ENCODE measurements at places on chromosomes 5 and 9.

- no peak for DNase-seq
These were observed 22.3 kb downstream of the GALNT12 start for GRCh38 chr9:98829766-98830165.

- DNase-seq = no peak
These were observed 45.2 kb downstream of the YIPF5 start for GRCh38 chr5:144125163-144125726.

DNA sequence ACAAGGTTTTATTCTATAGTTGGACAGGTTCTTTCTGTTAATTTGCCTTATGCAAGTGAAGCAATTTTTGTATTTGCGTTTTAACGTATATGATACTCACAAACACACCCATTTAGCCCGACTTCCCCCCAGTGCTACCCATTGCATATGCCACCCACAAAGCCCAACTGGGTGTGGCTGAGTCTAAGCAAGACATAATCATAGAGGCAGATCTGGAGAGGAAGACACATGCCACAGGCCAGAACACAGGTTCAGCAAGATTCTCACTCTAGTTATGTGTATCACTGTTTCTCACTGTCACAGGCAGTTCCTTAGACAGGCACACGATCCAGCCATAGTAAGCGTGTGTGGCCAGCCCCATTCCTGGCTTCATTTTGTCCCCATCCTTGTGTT lies 29.0 kb upstream of the PUM3 start:
- DNase-seq = no peak

- DNase-seq = no peak
These were observed 294.2 kb downstream of the ICE1 start for GRCh38 chr5:5716665-5717064.

DNA sequence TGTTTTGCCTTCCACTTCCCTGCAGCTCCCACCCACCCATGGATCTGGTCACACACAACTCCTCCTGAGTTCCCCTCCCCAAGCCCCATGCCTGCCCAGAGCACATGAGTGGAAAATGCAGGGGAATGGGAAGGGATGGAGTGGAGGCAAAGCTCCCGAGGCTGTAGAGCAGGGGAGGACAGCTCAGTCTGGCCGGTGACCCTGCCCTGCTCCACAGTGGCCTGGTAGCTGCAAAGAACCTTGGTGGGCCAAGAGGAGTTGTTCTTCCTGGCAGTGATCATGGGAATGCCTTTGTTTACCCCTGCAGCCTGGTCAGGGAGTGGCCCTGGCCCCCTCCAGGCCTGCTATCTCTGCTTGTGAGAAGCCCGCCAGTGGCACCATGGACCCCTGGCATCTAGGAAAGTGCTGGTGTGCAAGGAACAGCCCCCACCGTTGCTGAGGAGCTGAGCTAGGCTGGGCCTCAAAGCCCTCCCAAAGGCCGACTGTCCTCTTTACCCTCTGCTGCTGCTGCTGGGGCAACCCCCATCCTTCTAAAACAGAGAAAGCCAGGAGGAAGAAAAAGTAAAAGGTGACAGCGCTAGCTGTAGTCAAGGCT lies 60.4 kb downstream of the PSD2 start:
- DNase-seq = no peak

DNA sequence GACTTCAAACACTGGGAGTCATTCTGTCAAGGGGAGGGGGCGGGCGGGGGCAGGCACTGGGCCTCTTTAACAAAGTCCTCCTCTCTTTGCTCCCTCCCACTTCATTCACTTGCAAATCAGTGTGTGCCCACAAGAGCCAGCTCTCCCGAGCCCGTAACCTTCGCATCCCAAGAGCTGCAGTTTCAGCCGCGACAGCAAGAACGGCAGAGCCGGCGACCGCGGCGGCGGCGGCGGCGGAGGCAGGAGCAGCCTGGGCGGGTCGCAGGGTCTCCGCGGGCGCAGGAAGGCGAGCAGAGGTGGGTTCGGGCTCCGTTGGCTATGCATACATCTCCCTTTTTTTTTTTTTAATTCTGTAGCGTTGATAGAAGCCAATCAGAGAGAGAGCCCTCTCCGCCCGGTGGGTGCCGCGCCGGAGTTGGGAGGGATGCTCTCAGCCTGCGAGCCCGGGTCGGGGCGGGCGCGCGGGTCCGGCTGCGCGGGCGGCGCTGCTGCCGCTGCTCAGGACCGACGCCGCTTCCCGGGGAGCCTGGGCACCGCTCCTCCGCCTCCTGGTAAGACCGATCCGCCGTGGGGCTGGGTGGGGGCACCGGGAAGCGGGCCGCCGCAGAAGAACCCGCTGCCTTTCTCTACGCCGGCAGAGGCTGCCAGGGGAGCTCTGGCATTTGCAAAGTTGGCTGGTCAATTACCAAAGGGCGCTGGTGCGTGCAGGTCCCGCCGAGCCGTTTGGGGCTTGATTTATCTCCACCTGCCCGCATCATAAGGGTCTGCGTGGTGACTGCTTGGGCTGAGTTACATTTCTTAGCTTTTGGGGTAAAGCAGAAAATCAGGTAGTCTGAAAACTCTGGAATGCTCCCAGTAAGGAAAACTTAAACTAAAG lies at the start of gene CDH6:
Gene CDH6, plus strand, starts transcription at position 96 of the 877 bp plus-strand sequence. CDS start 73,788 bp downstream, outside the sequence.
- DNase-seq = no peak

Data from stimulated activated CD8-positive, alpha-beta memory T cell treated with anti-CD3 and anti-CD28 coated beads, Interleukin-12 subunit alpha, Interleukin-12 subunit beta, amount 100 ng/mL, for 1 hour (primary cell).